Aorta (tissue), 5 donors: ENCODE measurements at places on chromosomes 3 and 15. TPM values are rescaled to one million over a fixed set of nuclear protein-coding genes. Genes with fewer than 3 reads are reported as not detected.

DNA sequence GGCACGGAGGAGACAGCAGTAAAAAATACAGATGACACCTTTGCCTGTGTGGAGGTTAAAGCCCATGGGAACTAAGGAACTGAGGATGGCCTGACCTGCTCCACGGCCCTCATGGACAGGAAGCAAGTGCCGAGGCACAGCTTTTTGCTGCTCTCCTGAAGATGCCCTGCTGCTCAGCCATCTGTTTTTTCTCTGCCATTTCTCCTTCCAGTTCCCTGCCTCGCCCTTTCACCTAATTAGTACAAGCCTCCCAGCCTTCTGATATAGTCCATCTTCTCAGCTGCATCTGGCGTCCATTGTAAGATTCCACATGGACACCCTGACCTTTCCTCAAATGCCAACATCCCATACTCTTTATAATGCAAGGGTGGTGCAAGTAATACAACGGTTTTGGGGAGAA, 11.8 kb upstream of the CXCR6 start:
- H3K4me3 ChIP-seq = no peak overlapping the region
- H3K27ac ChIP-seq = no peak overlapping the region
- H3K36me3 ChIP-seq = peaks cover 19% of the 10 kb centered on the region
- no peaks in the 10 kb centered on the region for H3K27me3 ChIP-seq

The P2RY13 gene
- 0.51 TPM for polyA plus RNA-seq

- no peak overlapping the region for H3K4me3 ChIP-seq
- H3K36me3 ChIP-seq = no peaks in the 10 kb centered on the region
- no peaks in the 10 kb centered on the region for H3K4me1 ChIP-seq
- H3K27me3 ChIP-seq = no peaks in the 10 kb centered on the region
- no peak for DNase-seq
- H3K27ac ChIP-seq = no peak overlapping the region
These were observed 409.8 kb downstream of the NTRK3 start for GRCh38 chr15:87846746-87847145.

- no peak overlapping the region for H3K27ac ChIP-seq
- H3K4me3 ChIP-seq = no peak overlapping the region
- H3K4me1 ChIP-seq = peaks cover 4% of the 10 kb centered on the region
- no peaks in the 10 kb centered on the region for H3K27me3 ChIP-seq
These were observed 85.3 kb upstream of the MBNL1 start for GRCh38 chr3:152183473-152183872.

DNA sequence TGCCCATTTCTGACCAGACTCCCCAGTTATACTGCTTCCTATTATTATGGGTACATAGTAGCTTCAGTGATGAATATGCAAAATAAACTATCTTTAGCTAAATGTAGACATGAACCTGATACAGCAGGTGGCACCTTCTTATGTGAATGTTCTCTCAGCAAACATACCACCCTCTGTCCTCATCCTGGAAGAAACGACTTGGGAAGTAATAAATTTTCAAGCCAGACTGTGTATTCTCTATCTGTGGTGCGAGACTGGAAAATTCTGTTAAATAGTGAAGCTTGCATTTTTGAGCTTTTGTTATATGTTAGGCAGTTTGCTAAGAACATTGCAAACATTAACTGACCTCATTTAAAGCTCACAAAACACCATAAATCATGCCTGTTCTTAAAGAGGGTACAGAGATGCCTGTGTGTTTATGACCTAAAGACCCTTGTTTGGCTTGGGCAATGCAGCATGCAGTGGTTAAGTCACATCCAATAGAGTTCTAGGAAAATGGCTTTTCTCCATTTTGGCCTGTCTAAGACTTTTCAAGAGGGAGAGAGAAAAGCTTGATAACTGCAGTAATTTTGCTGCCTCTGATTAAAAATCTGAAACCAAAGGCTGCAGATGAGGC, 287.1 kb downstream of the NEK10 start:
- H3K27me3 ChIP-seq = no peaks in the 10 kb centered on the region
- no peak for DNase-seq
- no peaks in the 10 kb centered on the region for H3K4me1 ChIP-seq
- no peak overlapping the region for H3K4me3 ChIP-seq

- no peak overlapping the region for H3K27ac ChIP-seq
- no peaks in the 10 kb centered on the region for H3K4me1 ChIP-seq
- H3K36me3 ChIP-seq = no peaks in the 10 kb centered on the region
- H3K27me3 ChIP-seq = no peaks in the 10 kb centered on the region
These were observed 373.4 kb downstream of the DIPK2A start for GRCh38 chr3:144344925-144345548.
